Foreskin melanocyte (primary cell): ENCODE measurements at places on chromosomes 11 and 22.
A peak's percentile ranks its signal among the peaks of the same experiment; 100 is the strongest.

- DNase-seq, result peak; percentile 32
These were observed 80.5 kb downstream of the PGR start for GRCh38 chr11:101049123-101049522.

DNA sequence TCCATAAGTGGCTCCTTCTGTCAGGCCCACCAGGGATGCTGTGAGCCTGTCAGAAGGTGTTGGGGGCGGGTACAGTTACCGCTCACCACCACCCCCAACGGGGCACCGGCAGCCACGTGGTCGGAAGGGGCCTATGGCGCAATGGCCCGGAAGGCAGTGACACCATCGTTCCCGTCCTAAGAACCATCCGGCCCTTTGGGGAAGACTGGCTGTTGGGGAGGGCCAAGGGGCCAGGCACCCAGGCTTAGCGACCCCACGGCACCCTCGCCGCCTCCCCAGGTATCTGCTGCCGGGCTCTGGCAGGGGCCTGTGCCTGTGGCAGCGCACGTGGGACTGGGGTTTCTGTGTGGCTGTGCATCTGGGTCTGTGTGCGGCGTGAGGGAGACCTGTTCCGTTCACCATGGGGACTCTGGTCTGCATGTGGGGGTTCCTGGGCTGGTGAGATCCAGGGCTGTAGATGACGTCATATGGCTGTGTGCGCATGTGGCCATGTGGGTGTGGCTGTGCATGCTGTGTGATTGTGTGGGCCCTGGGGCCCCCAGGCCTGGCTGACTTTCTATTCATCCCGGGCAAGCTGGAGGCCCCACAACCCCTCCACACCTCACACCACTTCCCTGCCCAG lies 717 bp downstream of the OSM start:
- DNase-seq, result no peak

DNA sequence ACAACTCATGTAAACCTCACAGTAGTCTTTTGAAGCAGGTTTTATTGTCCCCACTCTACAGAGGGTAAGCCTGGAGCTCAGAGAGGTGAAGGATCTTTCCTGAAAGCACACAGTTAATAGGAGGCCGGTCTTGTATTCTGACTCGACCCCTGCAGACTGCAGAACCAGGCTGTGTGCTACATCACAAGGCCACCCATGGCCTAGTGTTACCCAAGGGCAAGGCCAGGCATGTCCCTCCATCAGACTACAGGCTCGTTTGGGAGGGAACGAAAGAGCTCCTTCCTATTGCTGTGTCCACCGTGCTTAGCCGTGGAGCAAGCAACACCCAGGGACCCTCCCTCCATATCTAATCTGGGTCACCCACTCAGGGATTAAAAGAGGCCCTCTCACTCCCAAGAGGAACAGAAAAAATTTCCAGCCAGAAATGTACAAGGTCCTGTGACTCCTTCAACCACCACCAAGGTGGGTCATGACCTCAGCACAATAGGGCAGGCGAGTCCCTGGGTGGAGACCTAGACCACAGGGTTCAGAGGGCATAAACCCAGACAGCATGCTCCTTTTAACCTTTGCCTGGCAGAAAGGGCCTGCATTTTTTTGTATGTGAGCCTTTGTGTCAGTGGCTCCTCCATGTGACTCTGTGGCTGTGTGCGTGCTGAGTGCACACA lies 6.3 kb upstream of the SMIM35 start:
- no peak for DNase-seq

- no peak for DNase-seq
These were observed 12.1 kb downstream of the SLC25A1 start for GRCh38 chr22:19166421-19166820.

DNA sequence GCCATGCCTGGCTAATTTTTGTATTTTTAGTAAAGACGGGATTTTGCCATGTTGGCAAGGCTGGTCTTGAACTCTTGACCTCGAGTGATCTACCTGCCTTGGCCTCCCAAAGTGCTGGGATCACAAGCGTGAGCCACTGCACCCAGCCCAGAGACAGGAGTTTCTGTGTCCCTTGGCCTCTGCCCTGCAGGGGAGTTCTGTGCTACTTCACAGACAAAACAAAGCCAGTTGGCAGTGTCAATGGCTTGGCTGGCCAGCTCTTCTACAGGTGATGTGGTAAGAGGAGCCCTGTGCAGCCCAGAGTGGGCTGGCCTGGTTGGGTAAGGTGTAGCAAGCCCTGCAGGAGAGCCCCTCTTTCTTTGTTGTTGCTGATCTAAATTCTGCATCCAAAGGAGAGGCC lies 60.5 kb upstream of the SHISAL1 start:
- no peak for DNase-seq

GRCh38 chr11:37115963-37116362 lies 517.9 kb upstream of the RAG2 start:
- DNase-seq, result no peak

- DNase-seq, result no peak
These were observed 27.7 kb downstream of the MUC2 start for GRCh38 chr11:1102221-1102971.

DNA sequence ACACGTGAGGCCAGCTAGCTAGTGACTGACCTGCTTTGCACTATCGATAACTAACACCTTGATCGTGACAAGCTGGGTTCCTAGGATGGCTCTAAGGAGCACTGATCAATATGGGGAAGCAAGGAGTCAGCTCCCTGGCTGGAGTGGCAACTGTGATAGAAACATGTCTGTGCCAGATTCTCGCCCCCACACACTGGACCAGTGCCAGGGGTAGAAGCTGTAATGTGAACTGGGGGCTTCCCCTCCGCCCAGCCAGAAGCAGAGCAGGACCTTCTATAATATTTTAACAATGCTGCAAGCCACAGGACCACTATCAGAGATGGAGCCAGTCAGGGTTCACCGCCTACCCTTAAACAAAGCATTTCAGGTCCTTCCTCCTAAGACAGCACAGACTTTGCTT lies 96.5 kb downstream of the DSCAML1 start:
- DNase-seq, result no peak

DNA sequence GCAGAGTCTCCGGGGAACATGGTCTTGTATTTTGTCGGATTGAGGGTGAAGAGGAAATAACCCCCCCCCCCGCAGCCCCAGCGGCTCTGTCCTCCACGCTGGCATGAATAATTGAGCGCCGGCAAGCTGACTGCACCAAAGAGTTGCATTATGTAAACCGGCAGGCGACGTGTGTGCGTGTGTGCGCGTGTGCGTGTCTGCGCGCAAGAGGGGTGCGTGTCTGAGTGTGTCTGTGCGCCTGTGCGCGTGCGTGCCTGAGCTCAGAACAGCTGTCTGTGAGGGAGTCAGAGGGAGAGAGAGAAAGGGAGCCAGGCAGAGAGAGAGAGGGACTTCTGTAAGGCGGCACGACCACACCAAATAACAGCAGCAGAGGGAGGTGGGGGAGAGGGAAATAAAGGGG lies 94.4 kb downstream of the SCN3B start:
- DNase-seq, result peak; percentile 53

- no peak for DNase-seq
These were observed 17.2 kb downstream of the POLR3H start for GRCh38 chr22:41526830-41527799.

DNA sequence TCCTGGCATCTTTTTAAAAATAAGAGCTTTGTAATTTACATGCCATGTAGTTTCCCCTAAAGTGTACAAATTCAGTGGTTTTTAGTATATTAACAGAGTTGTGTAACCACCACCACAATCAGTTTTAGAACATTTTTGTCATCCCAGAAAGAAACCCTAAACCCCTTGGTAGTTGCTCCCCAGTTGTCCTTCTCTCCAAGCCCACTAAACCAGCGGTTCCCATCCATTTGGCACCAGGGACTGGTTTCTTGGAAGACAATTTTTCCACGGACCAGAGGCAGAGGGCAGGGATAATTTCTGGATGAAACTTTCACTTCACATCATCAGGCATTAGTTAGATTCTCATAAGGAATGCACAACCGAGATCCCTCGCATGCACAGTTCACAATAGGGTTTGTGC lies 22.6 kb downstream of the CABIN1 start:
- no peak for DNase-seq

- DNase-seq, result no peak
These were observed 48.1 kb downstream of the SPON1 start for GRCh38 chr11:14010665-14011064.

DNA sequence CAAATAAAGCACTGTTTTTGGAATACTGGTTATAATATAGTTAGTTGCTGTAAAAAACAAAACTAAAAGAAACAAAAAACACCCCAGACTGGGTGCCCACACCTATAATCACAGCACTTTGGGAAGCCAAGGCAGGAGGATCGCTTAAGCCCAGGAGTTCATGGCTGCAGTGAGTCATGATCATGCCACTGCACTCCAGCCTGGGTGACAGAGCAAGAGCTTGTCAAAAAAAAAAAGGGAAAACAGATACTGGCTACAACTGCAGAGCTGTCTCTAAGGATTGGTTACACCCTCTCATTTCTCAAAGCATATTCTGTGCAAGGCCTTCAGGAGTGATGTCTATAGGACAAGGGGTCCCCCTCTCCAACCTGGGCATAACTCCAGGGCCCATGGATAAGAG lies 14.6 kb upstream of the STK33 start:
- DNase-seq, result no peak
